ENCODE measurements at places on chromosomes 13 and 19.
A peak's percentile ranks its signal among the peaks of the same experiment; 100 is the strongest.

DNA sequence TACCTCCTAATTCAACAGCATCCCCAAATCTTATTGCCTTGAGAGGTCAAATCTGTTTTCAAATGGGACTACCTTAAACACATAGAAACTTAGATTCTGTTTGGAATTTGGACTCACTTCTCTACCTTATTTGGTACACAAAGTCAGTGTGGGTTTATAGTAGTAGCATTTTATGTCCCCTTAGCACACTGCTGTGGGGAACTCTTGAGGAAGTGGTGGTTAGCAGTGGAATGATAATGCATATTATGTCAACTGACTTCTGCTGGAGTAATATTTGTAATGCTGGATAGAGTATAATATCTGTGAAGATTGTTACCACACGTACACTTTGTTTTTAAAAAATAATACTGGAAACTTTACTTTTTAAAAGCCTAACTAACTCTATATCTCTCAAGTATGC lies 386.3 kb downstream of the NDFIP2 start:
- no peak for DNase-seq

- DNase-seq = no peak
Measured at GRCh38 chr13:25654322-25654721, 282.5 kb downstream of the ATP8A2 start.

DNA sequence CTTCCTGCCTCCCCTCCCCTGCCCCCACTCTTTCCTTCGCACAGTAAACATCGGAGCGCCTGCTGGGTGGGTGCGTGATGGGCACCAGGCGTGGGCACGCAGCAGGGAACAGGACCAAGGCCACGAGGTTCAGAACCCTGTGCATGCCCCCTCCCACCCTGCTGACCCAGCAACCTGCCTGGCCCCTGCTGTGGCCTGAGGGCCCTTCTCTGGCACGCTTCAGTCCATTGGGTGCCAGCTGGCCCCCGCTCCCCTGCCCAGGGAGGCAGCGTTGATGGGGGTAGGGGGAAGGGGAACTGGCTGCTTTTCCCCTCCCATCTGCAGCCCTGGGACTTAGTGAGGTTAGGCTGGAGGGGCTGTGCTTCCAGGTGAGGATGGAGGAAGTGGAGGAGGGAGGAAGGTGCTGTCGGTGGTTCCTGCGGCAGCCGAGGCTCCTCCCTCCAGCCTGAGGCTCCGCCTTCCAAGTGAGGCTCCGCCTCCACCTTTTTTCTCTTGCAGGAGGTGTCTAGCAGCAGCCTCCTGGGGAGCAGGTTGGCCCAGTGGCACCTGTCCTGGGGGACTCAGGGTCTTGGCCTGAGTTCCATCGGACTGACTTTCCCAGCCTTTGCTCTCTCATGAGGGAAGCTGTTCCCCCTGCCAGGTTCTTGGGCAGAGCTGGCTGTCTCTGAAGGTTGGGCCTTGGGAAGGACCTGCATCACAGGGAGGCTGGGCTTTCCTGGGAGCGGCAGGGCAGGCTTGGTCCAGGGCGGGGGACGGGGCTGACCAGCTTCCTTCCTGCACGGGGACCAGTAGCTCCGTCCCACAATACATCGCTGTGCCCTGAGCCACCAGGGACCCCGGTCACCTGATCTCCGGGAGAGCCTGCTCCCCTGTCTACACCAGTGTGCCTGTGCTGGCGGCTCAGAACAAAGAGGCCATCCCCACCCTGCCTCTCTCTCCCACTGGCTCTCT lies 7.3 kb downstream of the PIAS4 start:
- no peak for DNase-seq

GRCh38 chr19:661427-662196 lies 1.4 kb downstream of the RNF126 start:
- DNase-seq = no peak

DNA sequence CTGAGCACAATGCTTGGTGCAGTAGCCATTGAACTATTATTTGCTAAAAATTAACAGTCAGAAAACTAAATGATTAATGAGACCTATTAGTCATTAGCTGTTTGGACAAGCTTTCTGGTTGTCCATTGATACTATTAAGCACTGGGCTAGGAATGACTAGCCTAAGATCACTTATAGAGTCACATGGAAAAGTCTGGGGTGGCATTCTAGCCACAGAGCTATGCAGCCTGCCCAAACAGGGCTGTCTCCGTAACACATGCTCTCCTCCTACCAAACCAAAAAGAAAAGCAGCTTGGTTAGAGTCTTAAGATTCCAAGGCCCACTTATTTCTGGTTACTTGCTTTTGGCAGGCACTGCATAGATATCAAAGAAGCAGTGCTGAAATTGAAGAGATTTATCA lies 193.5 kb upstream of the NBEA start:
- DNase-seq = no peak

- DNase-seq = no peak
Measured at GRCh38 chr13:28654276-28654675, 4.7 kb upstream of the POMP start.

DNA sequence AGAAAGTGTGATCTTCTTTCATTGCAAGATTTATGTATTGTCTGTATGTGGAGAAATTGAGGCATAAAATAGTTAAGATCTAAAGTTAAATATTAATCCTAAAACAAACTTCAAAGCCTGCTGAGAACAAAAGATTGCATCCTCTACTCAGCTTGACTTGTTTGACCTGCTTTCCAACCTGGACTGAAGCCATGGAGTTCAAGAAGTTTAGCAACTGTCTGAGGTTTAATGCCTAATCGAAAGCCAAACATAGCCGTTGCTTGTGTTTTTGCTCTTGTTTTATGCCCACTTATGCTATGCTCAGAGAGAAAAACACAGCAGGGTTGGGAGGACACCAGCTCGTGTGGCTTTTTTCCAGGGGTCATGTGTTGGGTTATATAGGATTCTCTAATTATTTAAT lies 135.6 kb downstream of the NUFIP1 start:
- DNase-seq = no peak

DNA sequence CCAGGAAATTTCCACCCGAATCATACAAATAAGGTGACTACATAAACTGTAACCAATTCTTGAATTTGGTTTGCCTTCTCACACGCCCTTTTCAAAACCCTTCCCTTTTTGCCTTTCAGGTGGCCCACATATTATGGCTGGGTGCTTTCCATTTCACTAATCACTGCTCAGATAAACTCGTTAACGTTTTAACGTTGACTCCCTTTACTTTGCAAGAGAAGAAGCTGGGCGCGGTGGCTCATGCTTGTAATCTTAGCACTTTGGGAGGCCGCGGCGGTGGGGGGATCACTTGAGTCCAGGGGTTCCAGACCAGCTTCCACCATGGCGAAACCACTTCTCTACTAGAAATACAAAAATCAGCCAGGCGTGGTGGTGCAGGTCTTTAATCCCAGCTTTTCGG lies 19.8 kb upstream of the ZNF91 start:
- DNase-seq = no peak

DNA sequence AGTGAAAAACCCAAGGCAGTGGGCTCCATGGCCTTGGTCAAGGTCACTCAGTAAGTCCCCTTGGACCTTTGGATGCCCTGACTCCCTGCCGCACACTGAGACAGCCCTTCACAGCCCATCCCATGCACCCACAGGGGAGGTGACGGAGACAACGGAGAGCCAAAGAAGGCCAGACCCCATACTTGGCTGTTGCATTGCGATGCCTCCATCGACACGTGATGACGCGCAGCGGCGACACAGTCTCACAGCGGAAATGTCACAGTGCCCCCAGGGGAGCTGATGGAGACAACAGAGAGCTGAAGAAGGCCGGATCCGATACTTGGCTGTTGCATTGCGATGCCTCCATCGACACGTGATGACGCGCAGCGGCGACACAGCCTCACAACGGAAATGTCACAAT lies 282.4 kb downstream of the TEX29 start:
- no peak for DNase-seq

GRCh38 chr19:51135004-51135403 lies 7.1 kb upstream of the SIGLEC7 start:
- no peak for DNase-seq

- DNase-seq = no peak
Measured at GRCh38 chr13:29810145-29810742, 40.2 kb downstream of the UBL3 start.

DNA sequence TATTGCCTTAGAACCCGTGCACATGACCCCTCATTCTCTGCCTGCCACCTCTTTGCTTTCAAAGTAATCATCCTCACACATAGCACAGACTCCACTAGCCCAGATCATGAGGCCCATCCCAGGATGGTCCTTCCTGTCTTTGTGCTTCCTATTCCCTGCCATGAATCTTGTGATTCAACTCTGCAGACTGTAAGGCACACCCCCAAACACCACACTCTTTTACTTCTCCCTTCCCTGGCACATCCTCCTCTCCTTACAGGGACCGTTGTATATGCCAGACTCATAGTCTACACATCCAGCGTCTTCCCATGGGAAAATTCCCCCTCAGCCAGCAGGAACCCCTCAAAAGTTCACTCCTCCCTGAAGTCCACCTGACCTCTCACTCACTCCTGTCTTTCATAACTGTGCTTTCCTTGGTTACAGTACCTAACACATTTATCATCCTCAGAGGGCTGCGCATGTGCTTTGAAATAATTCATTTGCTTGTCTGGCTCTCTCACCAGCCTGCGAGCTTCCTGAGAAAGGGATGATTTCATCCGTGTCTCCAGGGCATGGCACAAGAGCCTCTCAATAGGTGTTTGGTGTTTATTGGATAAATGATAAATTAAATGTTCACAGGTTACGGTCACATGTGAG lies 26.8 kb upstream of the LRCH1 start:
- DNase-seq = no peak

DNA sequence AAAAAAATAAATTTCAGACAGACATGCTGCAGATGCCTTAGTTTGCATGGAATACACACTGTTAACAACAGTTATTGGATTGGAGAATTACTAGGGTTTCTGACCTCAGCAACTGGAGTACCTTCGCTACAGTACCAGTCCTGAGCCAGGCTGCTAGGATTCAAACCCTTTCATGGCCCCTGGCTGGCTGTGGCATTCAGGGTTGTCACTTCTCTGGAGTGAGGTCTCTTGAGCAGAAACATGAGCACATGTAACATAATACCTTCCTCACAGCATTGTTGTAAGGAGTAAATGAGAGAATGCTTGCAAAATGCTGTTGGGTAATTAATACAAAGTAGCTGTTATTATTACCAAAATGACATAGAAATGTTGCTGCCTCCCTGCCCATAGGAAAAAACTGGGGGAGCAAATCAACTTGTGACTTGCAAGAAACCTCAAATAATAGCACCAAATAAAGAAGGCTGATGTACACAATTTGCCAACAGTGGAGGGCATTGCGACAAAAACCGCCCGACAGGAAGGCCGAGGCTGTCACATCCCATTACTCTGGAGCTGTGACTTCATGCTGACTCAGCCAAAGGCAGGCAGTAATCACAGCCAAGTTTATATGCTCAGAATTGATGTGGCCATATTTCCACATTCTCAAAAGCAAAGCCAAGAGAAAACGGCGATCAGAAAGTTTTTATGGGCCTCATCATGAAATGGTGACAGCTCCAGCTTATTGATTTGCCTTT lies 100.4 kb downstream of the RFC3 start:
- DNase-seq = peak; percentile 25

DNA sequence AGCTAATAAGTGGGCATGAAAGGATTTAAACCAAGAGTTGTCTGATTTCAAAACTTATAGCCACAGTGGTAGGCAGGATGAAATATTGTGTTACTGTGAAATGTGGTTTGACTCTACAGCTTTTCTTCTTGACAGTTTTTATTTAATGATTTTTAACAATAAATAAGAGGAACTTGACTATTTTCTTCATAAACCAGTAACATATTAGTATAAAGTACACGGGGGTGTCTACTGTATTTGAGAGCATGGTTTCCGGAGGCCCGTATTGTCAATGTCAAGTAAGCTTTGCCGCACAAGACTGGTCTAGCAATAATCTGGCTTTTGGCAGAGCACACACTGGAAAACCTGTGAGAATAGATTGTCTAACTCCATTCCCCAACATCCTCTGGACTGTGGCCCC lies 894.5 kb downstream of the PCDH9 start:
- DNase-seq = no peak

DNA sequence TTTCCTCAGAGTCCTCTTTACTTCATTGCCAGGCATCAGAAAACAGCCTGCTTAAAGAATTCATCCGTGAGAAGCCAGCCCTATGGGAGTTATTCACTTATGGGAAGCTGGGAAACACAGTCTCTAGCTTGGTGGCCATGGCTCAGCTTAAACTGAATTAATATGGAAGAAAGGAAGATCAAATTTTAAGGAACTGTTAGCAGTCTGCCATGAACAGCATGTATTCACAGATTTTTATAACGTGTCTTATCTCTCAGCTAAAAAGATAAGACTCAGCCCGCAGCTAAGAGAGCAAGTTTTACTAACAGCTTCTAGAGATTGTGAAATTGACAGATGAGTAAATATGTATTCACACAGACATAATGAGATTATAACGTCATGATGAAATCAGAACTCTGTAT lies 253.7 kb upstream of the RXFP2 start:
- DNase-seq = no peak

DNA sequence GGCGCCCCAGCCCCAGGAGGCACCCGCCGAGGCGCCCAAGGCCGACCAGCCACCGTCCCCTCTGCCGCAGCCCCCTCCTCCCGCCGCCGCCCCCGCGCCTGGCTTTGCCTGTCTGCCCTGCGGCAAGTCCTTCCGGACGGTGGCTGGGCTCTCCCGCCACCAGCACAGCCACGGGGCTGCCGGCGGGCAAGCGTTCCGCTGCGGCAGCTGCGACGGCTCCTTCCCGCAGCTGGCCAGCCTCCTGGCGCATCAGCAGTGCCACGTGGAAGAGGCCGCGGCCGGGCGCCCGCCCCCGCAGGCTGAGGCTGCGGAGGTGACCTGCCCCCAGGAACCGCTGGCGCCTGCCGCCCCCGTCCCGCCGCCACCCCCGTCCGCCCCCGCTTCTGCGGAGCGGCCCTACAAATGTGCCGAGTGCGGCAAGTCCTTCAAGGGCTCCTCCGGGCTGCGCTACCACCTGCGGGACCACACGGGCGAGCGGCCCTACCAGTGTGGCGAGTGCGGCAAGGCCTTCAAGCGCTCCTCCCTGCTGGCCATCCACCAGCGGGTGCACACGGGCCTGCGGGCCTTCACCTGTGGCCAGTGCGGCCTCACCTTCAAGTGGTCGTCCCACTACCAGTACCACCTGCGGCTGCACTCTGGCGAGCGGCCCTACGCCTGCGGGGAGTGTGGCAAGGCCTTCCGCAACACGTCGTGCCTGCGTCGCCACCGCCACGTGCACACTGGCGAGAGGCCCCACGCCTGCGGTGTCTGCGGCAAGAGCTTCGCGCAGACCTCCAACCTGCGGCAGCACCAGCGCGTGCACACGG lies 2.6 kb upstream of the NAT14 start:
- no peak for DNase-seq

DNA sequence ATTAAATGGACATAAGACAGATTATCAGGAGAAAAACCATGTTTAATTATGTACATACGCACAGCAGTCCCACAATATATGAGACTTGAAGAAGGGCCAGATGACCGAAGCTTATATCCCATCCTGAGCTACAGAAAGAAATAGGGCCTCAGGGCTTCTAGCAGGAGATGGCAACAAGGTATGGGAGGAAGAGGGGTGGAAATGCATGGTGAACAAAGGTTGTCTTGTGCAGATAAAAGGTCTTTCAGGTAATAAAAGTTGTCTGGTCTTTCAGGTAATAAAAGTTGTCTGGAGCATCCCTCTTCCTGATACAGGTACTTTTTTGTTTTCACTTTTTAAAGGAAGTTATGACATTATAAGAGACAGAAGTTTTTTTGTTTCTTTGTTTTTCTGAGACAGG lies 15.4 kb upstream of the GTF3A start:
- DNase-seq = no peak

Measured in T1000 (cell line).